NCI-H446 (cell line): ENCODE measurements at places on chromosomes 16 and 17.
A peak's percentile ranks its signal among the peaks of the same experiment; 100 is the strongest.

- DNase-seq = no peak
These were observed 215.6 kb upstream of the MAF start for GRCh38 chr16:79816081-79816497.

DNA sequence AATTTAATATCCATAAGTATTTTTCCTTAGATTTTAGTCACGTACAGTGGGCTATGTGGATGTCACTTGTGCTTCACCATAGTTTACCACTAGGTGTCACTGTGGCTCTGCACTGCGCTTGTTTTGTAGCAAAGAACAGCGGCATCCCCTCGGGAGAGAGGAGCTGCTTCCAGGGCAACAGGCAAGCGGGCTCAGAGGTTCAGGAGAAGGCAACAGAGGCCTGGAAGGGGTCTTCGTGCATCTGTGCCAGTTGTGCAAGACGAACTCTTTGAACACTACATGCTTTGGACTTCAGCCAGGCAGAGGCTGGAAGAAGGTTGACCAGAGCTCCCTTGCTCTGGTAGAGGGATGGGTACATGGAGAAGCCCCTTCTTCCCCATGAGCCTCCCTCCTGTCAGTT, 20.6 kb downstream of the CYB561 start:
- DNase-seq = peak; percentile 86

DNA sequence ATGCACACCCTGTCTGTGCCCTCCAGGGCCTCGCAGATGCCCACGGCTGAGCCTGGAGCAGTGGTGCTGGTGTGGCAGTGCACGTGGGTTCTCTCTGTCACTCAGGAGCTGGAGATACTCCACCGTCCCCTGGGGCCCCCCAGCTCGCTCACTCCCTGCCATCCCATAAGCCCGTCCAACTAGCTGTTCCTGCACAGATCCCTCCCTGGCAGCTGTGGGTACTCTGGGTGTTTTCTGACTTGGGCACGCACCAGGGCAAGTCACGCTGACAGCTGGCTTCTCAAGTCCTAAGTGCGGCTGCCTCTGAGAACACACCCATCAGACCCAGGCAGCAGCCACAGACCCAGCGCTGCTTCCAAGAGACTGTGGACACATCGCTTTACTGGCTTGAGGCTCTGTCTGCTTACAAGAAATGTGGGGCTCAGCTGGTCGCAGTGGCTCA, 25.4 kb upstream of the ITGB4 start:
- DNase-seq = no peak

GRCh38 chr16:84234321-84235241, 5.2 kb downstream of the KCNG4 start:
- DNase-seq = no peak

GRCh38 chr17:32276171-32276601, 10.6 kb downstream of the RHBDL3 start:
- DNase-seq = no peak

GRCh38 chr17:74359916-74360315, 1.8 kb downstream of the BTBD17 start:
- no peak for DNase-seq
